ENCODE measurements at places on chromosomes 16 and 17. TPM values are rescaled to one million over a fixed set of nuclear protein-coding genes. Genes with fewer than 3 reads are reported as not detected.

DNA sequence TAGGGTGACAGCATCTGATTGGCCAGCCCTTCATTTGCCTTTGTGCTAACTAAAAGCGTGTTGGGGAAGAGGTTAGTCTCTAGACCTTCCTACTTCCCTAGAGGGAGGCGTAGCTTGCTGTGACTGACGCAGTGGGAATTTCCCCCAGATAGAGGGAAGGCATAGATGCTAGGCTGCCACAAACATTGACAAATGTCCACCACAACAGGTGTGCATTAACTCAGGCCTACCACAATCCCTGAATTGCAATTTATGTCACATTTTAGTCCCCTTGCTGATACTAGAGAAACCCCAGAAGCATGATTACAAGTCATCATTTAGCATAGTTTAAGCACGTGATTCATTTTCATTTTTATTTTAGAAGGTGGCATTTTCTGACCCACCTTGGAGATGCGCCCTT, 76.3 kb upstream of the WSB1 start:
- no peak for DNase-seq

DNA sequence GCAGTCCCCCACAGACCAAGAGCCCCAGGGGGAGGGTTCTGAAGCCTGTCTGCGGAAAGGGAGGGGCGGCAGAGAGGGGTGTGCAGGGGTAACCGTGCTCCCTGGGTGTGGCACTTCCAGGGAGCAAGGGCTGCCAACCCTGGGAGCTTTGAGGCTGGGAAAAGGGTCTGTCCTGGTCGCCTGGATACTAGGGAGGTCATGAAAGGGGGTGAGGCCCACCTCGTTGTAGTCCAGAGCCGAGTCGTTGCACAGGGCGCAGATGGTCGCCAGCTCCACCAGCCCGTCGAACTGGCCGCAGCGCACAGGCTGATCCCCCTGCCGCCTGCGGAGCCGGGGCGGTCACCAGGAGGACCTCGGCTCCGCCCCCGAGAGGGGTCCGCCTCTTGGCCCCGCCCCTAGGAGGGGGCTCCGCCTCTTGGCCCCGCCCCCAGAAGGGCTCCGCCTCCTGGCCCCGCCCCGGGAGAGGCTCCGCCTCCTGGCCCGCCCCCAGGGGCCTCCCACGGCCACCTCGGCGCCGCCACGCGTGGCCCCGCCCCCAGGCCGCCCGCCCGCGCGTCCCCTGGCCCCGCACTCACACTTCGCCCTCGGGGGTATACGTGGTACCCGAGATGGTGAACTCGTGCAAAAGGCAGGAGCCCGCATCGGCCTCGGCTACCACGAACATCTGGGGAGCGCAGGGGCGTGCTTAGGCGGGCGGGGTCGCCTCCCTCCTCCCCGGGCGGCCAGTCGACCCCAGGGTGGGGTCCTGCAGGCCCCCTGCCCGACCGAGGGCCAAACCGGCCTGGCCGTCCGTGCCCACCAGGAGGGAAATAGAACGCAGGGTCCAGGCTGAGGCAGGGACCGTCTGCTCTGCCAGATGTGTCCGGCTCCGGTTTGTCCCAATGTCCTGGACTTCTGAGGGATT, 19.5 kb downstream of the ATP2A3 start:
- no peak for DNase-seq

ASGR1 gene
- 0.59 TPM for polyA plus RNA-seq

DNA sequence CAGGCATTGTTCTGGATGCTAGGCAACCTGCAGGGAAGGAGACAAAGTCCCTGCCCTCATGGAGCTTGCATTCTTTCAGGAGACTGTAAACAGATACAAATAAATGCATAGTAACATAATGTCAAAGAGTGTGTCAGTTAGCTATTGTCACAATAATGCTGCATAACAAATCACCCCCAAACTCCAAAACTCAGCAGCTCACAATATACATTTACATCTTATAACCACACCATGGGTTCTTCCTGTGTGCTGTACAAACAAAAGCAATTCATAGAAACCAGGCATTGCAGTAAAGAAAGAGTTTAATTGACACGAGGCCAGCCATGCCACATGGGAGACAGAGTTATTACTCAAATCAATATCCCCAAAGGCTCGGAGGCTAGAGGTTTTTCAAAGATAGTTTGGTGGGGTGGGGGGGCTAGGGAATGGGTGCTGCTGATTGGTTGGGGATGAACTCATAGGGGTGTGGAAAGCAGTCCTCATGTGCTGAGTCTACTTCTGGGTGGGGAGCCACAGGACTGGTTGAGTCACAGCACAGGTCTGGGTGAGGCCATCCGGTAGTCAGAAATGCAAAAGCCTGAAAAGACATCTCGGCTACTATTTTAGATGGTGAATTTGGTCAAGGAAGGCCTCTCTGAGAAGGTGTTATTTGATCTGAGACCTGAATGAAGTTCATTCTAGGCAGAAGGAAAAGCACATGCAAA, 79.0 kb downstream of the GPRC5B start:
- DNase-seq: no peak

ELMO3 gene
- polyA plus RNA-seq: 1.3 TPM

GRCh38 chr16:25978218-25978617, 286.5 kb downstream of the HS3ST4 start:
- no peak for DNase-seq

DNA sequence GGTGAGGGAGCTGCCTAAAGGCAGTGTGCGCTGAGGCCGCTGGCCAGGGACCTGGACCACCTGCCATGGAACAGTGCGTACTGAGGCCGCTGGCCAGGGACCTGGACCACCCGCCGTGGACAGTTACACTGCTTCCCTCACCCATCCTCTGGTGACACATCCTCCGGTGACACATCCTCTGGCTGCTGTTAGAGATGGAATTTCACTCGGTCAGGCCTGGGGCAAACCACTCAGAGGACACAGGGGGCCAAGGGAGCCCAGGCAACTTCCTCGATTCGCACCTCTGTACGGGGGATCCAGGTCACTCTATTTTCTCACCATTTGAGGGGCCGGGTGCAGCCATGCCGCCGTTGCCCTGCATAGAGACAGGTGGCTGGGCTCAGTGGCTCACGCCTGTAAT, 32.4 kb upstream of the RPTOR start:
- no peak for DNase-seq

GRCh38 chr17:41615454-41615853, 2.9 kb upstream of the KRT16 start:
- DNase-seq: no peak

DNA sequence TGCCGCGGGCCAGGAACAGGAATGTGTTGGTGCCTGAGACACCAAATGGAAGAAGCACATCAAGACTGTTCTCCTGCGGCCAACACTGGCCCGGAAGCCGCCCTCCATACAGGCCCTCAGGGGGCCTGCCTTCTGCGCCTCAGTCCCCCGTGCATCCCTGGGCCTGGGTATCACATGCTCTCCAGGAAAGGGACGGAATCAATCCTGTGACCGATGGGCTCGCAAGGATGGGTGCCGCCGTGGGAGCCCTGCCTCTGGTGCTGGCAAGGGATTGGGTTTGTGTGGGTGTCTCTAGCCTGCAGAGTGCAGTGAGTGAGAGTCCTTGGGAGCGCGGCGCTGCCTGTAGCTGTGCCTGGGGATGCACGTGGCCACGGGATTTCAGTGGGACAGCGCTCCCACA, 19.4 kb downstream of the CIBAR2 start:
- DNase-seq: no peak

DNA sequence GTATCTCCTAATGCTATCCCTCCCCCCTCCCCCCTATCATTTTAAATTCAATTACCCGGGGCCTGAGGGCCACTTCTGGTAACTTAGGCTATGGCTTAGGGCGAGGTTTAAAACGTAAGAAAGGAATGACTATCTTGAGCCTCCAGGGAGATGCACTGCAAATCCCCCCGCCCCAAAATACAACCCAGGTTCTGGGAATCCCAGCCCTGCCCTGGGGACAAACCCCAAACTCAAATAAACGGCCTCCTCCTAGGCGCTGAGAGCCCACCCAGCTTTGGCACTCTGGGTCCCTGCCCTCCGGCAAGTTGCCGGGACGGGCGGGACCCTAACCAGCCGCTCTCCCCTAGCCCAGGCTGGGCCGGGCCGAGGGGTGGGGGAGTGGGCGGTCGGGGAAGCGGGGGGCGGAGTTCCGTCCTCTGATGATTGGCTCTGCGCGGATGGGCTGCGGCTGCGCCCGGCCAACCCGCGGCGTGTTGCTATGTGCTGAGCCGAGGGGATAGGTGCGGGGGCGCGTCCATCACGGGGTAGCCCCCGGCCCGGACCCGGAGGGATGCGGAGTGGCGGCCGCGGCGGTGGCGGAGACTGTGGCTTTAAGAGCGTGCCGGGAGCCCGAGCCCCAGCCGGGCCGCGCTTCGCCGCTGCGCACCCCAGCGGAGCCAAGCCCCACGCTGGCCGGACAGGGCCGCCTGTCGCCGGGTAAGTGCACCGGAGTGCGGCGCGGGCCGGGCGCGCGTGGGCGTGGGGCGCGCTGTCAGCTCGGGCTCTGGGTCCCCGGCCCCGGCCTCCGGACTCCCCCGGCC, at the start of gene YPEL2:
TSS of gene YPEL2 (plus strand) at position 527 of the 800 bp plus-strand sequence. CDS start 21,755 bp downstream, outside the sequence.
- DNase-seq: peak; percentile 98

- DNase-seq: no peak
Observed at GRCh38 chr17:29958947-29959657, 17.7 kb downstream of the EFCAB5 start.

DNA sequence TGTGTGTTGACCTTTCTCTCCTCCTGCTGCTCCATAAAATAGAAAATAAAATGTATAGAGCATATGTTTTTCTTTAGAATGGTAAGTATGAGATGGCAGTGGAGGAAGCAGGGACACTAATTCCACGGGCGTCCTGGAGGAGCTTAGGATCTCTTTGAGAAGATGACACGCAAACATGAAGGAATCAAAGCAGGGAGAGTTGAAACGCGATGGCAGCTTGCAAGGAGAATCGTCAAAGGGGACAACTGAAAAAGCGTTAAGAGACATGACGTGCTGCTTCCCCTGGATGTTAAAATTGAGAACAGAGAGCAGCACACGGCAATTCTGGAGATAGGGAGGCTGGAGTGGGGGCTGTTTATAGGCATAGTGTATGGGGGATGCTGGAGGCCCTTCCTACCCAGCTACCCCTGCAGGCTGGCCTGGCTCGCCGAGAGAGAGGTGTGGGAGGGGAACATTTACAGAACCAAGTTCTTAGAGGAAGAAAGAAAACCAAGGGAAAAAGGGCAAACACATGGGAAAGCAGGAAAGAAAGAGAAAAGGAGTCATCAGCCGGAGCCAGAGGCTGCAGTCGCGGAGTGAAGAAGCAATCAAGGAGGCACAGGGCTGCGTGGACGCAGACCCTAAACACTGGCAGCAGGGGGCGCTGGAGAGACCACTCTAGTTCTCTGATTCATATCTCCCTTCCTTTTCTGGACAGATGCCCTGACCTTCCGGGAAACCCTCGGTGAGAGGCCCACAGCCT, 55.8 kb downstream of the MYH13 start:
- DNase-seq: peak; percentile 47

- no peak for DNase-seq
Observed at GRCh38 chr17:65406552-65406951, 154.9 kb downstream of the AXIN2 start.

DNA sequence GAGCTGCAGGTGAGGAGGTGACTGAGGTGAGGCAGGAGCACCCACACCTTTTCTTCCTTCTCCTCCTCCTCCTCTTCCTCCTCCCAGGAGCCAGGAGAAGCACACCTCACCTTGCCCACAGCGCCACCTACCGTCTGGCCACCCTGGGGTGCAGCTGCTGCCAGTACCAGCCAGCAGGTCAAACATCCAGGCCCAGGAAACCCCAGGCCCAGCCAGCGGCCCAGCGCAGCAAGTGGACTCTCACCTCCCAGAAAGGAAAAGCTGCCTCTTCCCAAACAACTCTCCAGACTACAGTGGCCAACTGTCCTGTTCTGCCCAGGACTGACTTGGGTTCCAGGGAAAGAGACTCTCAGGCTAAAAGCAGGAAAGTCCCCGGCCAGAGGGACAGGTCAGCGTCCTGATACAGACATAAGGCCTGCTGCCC, 22.7 kb downstream of the PEMT start:
- DNase-seq: peak; percentile 85

DUSP3 gene
- 119 TPM for polyA plus RNA-seq

CASKIN2 gene
- polyA plus RNA-seq: 31.2 TPM

DNA sequence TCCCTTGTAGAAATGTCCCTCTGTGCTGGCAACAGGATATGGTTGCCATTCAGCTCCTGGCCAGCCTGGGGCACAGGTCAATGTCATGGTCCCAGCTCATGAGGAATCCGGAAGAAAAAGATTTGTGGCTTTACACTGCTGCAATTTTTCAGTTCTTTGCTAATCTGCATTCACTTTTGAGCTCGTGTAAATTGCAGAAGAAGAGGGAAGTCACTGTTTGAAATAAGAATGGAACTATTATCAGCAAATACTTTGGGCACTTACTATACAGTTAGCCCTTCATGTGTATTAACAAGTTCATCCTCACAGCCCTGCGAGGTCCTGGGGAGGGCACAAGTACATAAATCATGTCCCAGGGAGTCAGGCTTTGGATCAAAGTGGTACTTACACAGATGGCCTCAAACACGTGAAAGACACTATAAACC, 14.2 kb downstream of the SLC47A2 start:
- DNase-seq: no peak

DNA sequence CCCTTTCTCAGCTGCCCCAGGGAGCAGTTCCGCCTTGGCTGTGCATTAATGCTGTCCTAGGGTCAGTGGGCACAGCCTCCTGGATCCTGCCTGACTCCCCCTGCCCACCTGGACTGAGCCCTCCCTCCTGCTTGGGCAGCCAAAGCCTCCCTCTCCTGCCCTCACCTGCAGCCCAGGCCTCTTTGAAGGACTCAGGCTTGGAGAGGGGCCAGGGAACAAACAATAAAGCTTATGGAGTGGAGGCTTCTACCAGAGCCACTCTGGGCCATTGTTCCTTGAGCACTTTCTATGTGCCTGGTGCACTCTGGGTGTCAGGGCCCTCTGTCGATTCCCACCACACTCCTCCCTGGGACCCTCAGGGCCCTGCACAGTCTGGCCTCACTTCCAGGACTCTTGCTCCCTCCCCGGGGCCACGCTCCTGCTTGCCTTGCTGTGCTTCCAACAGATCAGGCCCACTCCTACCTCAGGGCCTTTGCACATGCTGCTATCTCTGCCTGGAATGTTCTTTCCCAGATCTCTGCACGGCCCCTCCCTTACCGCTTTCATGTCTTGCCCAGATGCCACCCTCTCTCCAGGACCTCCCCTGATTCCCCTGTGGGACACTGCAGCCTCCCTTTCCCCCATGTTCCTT, 5.0 kb downstream of the KCNJ12 start:
- DNase-seq: no peak

GLIS2 gene
- polyA plus RNA-seq: 6.9 TPM
